ENCODE measurements at places on chromosomes 13 and 19. TPM values are rescaled to one million over a fixed set of nuclear protein-coding genes. Genes with fewer than 3 reads are reported as not detected.

- peak; percentile 79 for DNase-seq
These were observed at the start of gene KCNK6 for GRCh38 chr19:38319421-38320258. Gene KCNK6, plus strand, starts transcription at chr19:38319845. Its CDS starts 106 bp downstream, at chr19:38319951.

DNA sequence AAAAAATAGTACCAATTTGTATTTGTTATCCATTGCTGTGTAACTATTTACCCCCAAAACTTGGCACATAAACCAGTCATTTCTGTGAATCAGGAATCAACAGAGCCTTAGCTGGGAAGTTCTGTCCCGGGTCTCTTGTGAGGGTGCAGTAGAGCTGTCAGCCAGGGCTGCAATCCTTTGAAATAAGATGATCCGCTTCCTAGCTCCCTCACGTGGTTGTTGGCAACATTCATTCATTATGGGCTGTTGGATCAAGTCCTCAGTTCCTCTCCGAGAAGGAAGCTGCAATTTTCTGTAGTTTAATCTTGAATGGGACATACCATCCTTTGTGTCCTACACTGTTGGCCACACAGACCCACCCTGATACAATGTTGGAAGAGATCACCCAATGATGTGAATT, 277.2 kb downstream of the SUCLA2 start:
- DNase-seq, result peak; percentile 55

Gene ADGRE3
- not detected for total RNA-seq

GRCh38 chr13:73918691-73919090, 215.5 kb downstream of the KLF12 start:
- DNase-seq, result no peak
